ENCODE measurements at places on chromosomes 12 and 14.

- DNase-seq: no peak
Measured at GRCh38 chr12:24975425-24975824, 26.5 kb upstream of the BCAT1 start.

GRCh38 chr12:52346593-52346992, 20.7 kb downstream of the KRT85 start:
- no peak for DNase-seq

DNA sequence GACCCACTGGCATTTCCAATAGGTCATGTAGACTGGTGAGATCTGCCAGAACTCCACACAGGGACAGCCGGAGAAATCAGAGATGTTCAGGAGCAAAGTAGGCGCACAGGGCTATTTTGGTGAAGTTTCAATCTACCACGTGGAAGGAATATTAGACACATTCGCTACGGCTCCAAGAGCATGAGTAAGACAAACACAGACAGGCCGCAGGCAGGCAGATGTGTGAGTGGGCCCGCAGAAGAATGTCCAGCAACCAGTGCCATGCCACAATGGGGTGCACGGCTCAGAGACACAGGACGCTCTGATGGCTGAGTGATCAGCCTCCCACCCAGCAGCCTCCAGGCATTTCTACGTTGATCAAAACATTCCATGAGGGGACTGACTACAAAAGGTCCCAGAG, 10.4 kb downstream of the SLC15A4 start:
- no peak for DNase-seq

DNA sequence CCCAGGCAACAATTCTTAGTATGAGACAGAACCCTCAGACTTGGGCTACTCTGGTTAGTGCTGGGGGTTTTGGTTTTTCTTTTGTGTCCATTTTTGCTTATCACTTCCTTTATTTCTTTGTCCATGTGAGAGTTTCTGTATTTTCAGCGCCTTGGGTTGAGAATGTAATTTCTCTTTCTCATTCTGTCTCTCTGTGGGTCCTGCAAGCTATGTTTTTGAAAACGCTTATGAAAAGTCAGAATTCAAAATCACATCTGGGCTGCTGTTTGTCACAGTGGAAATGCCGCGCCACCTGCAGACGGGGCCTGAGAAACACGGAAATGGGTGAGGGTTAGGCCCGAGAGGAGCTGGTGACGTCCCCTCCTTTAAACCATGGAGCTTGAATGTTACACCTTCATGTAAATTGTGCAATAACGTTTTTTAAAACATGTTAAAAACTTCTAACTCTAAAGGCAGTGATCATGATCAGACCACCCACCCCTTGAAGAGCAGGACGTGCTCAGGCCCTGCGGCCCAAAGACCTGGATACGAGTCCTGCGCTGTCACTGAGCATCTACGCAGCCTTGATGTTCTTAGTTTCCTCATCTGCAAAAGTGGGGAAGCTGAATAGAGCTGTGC, 26.1 kb downstream of the JDP2 start:
- DNase-seq: no peak

- no peak for DNase-seq
Measured at GRCh38 chr14:28771168-28771567, 4.6 kb downstream of the FOXG1 start.

GRCh38 chr12:122823429-122823828, 11.8 kb upstream of the HIP1R start:
- DNase-seq: no peak

DNA sequence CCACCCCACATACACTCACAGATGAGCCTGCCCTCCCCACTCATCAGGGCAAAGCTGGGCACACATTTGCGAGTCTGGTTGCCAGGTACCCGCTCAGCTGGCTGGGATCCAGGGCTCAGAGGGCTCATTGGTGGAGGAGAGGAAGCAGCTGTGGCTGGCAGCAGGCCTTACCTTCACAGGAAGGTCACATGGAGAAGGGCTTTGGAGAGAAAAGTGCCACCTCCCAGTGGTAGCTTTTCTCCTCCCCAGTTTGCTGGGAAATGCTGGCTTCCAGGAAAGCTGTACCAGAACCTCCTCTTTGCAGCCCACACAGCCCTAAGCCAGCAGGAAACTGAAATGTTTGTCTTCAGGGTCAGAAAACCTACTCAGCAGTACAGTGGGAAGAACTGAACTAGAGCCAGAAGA, 55.6 kb downstream of the LGMN start:
- peak; percentile 99 for DNase-seq

- no peak for DNase-seq
Measured at GRCh38 chr12:77054851-77055250, 10.5 kb downstream of the E2F7 start.

- DNase-seq: no peak
Measured at GRCh38 chr14:45194964-45195363, 58.0 kb downstream of the MIS18BP1 start.

- DNase-seq: no peak
Measured at GRCh38 chr12:118183711-118184110, 47.8 kb downstream of the PEBP1 start.

GRCh38 chr12:114926341-114926740, 242.4 kb upstream of the TBX3 start:
- DNase-seq: no peak

DNA sequence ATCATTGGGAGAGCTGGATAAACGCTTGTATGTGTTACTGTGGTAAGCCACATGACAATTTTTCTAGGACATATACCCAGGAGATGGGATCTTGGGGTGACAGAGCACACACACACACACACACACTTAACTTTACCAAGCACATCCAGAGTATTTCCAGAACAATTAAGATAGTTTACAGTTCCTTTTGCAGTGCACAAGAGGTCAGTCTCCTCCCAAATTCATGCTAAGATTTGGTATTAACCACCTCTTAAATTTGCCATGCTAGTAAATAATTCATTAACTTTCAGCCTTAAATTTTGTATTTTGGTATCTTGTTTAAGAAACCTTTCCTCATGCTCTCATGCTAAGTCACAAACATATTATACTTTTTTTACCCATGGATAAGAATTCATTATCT, 33.9 kb upstream of the LIMA1 start:
- no peak for DNase-seq

GRCh38 chr12:57904848-57905811, 36.2 kb upstream of the ATP23 start:
- DNase-seq: peak; percentile 89

- DNase-seq: no peak
Measured at GRCh38 chr12:53222806-53223261, 9.2 kb downstream of the RARG start.

DNA sequence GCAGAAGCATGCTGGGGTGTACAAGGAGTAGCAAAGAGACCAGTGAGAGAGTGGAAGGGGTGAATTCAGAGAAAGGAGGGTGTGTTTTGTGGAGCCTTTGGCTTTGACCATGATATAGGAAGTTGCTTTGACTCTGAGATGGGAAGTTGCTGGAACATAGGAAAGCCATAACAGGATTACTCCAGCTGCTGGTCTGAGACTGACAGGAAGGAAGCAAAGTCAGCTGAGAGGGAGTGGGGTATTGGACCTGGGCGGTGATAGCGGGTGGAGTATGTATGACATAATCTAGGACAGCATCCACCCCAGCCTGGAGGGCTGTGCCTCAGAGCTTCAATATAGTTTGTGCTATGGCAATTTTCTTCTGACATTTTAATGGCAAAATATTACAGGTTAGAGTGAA, 324.4 kb downstream of the PDZRN4 start:
- no peak for DNase-seq

Data from NCI-H1694 treated with DMSO at 0.1 percent for 48 hours (cell line).